Upper lobe of left lung (tissue), 6 donors: ENCODE measurements at places on chromosomes 4 and X. TPM values are rescaled to one million over a fixed set of nuclear protein-coding genes. Genes with fewer than 3 reads are reported as not detected.

Gene KLKB1
- total RNA-seq = 4.7 TPM

Gene PQBP1
- 66.0 TPM for total RNA-seq

Gene SMPX
- not detected for total RNA-seq

Gene LRCH2
- total RNA-seq = 7.3 TPM

Gene HTN1
- total RNA-seq = not detected

Gene PHKA2
- 25.0 TPM for total RNA-seq

Gene GPM6B
- total RNA-seq = 11.5 TPM

Gene CPE
- 35.3 TPM for total RNA-seq

Gene ADGRG2
- total RNA-seq = not detected

Gene TRPC5OS
- total RNA-seq = not detected

Gene RNF175
- not detected for total RNA-seq

Gene NSG1
- not detected for total RNA-seq
